A549 (cell line): ENCODE measurements at places on chromosomes 13 and 19. TPM values are rescaled to one million over a fixed set of nuclear protein-coding genes. Genes with fewer than 3 reads are reported as not detected.

- DNase-seq = no peak
Observed at GRCh38 chr13:73089213-73089612, 30.4 kb downstream of the KLF5 start.

GRCh38 chr13:45474584-45475454, 10.1 kb downstream of the COG3 start:
- DNase-seq = no peak

DNA sequence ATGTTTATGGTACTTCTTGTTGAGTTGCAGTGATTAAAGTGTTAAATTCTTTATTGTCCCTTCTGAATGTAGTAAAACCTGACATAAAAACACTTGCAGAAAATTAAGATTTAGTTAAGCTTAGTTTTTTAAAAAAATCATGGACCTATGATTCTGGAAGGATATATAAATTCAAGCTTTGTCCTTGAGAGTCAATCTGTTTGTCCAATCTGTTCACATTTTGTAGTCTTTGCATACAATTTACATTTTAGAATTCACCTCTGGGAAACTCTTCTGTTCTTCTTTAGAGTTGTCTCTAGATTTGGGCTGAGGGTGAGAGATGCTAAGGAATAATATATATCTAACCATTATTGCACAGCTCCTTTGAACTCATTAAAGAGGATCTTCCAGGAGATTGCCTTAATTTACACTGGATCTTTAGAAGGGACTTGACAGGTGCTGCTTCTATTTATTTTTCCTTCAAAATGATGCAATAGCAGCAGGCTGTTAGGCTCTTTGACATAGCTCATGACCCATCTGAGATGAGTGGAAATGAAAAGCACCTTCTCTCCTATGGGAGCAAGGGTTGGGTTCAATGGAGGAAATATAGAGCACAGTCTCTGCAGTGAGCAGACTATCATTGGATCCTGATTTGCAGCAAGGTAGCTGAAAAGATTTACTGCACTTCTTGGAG, 433.9 kb downstream of the GPC6 start:
- no peak for DNase-seq

DNA sequence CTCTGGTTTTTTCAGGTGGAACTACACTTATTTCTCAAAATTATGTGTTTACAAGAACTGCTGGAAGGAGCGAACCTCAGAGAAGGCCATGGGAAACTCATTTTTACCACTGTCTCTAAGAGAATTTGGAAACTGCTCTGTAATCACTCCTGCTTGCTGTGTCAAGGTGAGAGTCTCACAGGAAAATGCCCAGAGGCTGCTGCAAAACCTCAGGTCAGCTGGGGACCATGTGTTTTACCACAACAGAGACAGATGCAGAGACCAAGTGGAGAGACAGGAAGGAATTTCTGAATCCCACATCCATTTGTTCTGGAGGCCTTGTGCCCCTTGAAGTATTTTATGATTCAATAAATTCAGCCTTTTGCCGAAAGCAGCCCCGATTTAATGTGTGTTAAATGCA, 743.8 kb upstream of the SLC10A2 start:
- no peak for DNase-seq

- no peak for DNase-seq
Observed at GRCh38 chr13:51396352-51396751, 56.5 kb downstream of the INTS6 start.

GRCh38 chr13:75461314-75461713, 20.7 kb downstream of the TBC1D4 start:
- DNase-seq = no peak

DNA sequence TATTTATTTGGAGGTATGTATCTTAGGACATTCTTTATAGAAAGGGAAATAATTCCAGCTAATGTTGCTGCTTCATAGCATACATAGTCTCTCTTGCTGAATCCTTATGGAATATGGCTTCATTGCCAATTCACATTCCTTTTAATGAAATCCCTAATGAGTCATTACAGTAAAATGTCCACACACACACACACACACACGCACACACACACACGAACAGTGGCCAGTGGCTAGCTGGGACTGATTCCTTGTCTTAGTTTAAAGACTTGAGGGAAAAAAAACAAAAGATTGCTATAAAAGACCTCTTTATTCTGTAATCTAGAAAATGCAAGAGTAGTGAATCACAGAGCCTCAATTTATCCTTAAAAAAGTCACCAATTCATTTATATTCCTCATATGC, 301.6 kb downstream of the SLITRK6 start:
- peak; percentile 48 for DNase-seq

GRCh38 chr19:51186323-51186722, 38.6 kb upstream of the CD33 start:
- DNase-seq = no peak

DNA sequence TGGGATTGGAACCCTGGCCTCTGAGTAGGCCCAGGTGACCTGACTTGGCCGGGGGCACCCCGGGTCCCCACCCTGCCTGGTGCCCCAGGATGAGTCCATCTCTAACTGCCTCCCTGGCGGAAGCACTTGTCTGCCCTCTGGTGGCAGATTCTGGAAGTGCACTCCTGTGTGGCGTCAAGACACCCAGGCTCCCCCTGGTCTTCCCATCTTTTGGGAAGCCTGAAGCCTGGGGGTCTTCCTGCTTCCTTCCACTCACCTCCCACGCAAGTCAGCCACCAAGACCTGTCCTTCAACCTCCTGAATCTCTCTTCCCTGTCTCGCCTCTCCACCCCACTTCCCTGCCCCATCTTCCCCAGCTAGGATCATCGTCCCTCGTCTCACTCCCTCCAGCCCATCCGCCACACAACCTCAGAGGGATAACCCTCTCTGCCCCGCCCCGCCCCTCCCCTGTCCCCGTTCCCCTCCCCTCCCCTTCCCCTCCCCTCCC, 7.4 kb downstream of the RABAC1 start:
- peak; percentile 99 for DNase-seq

- no peak for DNase-seq
Observed at GRCh38 chr13:112226320-112227002, 149.7 kb upstream of the SPACA7 start.

GRCh38 chr13:101309014-101309619, 107.2 kb downstream of the NALCN start:
- no peak for DNase-seq

- DNase-seq = no peak
Observed at GRCh38 chr13:106372199-106373155, 163.0 kb downstream of the EFNB2 start.

GRCh38 chr13:71514900-71515743, 351.9 kb downstream of the DACH1 start:
- no peak for DNase-seq

DNA sequence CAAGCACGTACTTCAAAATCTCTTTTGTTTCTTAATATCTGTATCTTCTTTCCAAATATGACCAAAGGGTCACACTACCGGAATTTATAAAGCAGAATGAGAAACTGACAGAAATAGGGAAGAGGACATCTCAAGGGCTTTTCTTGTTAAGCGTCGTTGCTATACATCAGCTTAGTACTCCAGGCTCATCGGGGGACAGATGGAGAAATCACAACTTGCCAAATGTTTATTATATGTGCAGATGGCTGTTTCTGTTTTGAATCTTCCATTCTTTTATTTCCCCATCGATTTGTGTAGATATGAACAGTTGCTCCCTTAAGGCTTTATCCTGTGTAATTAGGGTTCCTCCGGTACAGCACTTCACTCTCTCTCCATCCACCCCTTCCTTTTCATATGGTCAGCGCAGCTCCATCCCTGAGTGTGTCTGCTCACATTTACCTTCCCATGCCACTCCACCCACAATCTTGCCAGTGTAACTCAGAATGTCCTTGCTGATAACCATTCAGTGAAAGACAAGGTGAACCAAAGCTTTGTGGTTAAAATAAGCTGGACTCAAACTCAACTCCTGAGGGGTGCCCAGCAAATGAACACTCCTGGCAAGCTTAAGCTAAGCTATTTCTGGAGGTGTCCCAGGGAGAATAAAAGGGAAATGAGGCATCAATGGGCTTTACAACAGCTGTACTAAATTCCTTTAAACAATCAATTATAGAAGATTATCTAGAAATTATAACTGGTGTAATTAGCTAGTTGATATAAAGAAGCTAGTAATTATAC, 51.3 kb downstream of the TBC1D4 start:
- DNase-seq = no peak

DNA sequence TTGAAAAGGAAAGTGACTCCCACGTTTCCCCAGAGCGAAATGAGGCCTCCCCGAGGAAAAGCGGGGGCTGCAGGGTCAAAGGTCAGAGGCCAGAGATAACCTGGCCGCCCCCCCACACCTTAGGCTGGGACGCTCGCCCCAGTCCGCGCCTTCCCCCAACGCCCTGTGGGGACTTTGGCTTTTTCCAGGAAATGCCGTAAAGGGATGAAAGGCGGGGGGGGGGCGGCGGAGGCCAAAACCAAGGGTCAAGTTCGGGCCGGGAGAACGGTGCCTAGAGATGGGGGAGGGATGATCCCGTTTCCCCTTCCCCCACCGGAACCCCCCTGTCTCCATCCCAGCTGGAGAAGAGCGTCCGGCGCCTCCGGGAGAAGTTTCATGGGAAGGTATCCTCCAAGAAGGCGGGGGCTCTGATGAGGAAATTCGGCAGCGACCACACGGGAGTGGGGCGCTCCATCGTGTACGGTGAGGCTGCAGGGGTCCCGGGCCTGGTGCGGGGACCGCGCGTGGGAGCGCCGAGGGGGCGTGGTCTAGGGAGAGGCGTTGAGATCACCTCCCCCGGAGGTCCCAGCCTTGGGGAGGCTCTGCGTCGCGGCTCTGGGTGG, 575 bp downstream of the SHFL start:
- no peak for DNase-seq

GRCh38 chr19:9075064-9075949, 11.6 kb upstream of the OR1M1 start:
- DNase-seq = peak; percentile 95

DNA sequence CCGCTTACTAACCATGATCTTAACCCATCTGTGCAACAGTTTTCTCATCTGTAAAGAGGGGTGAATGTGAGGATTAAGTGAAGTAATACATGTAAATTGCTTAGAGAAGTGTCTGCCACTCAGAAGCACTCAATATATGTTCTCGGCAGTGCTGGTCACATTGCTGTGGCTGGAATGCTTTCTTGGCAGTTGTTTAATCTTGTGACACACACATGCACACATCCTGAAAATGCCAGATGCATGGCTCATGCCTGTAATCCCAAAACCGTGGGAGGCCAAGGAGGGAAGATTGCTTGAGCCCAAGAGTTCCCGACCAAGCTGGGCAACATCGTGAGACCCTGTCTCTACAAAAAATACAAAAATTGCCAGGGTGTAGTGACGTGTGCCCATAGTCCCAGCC, 4.9 kb upstream of the DMKN start:
- peak; percentile 72 for DNase-seq

DNA sequence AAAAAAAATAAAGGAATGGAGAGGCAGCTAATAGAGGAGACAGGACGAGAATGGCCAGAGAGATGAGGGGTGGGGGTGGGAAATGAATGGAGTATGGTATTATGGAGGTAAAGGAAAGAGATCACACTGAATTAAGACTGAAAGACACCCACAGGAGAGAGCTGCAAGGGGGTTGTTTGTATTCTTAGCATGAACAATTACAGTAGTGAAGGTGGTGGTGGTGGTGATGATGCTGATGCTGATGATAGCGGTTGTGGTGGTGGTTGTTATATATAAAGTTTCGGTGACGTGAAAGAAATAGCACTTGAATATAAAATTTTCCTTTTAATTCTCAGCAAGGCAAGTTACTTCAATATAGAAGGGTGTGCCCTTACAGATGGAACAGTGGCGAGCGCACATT, 2.8 kb upstream of the ADGRE3 start:
- no peak for DNase-seq

DNA sequence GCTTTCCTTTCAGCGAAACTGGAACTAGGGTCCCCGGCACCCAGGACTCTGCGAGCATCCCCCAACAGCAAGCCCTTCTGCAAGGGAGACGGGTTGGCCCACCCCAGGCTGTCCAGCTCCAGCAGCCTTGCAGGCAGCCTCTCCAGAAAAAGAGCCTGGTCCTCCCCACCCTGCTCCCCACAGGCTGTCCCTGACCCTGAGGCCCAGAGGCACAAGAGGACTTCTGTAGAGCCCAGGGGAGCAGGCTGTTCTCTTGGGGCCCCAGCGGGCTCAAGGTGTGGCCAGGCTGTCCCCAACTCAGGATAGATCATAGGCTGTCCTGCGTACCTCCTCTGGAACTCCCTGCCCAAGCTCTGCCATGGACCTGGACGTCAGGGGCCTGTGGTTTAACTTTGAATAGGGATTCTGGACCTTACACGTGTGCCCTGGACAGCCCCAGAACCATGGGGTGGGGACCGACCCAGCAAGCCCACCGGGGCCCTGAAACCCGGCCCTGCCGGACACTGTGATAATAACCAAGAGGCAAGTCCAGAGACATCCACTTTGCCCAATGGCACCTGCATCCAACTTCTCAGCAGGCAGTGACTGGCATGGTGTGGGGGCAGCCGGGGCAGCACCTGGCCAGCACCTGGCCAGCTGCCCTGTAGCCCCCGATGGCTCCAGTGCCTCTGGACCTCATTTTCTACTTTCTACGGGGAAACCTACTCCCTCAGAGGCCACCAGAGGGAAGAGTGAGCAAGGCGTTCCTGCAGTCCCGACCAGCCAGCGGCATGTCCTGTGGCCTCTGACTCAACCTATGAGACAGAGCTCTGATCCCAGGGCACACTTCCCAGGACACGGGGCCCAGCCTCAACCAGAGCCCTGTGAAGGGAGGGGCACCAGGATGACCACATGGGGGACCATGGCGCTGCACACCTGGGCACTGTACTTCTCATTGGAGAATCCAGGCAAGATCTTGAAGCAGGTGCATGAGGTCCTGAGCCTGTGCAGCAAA, 50.9 kb upstream of the TPM4 start:
- DNase-seq = peak; percentile 64

DNA sequence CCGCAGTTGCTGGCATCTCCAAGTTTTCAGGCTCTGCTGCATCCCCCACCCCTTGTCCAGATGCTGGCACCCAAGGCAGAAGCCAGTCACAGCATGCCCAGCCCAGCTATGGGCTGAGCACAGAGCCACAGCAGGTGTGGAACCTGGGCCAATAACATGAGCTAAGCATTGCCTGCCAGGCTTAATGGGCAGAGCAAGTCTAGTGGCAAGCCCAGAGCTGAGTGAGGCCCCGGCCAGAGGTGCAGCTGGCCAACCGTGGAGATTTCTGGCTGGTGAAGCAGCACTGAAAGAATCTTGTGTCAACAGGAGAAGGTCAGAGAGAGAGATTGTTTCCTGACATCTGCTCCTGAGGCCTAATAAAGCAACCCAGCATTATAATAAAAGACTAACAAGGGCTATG, 111.0 kb downstream of the B3GLCT start:
- no peak for DNase-seq

DNA sequence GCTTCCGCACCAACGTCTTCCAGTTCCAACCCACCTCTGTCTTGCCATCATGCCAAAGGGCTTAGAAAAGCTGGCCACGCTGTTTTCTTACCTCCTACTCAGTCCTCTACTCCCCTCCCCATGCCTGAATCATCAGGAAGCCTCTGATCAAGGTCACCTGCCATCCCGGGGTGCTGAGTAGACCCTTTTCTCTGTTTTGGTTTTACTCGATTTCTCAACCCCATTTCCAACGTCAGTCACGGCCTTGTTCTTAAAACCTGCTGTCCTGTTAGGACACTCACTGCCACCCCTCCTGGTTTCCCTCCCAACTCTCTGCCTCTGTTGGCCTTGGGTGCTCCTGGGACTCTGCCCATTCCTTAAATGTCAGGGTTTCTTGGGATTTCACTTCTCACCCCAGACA, 350.1 kb downstream of the FOXO1 start:
- no peak for DNase-seq

Gene ERICH6B
- not detected in 3 replicates for polyA plus RNA-seq

Gene HTR2A
- not detected in 3 replicates for polyA plus RNA-seq

Gene ZNF607
- polyA plus RNA-seq = 5.8 to 6.8 TPM (median 6.0 TPM) in 3 replicates

Gene ZNF418
- polyA plus RNA-seq = 1.8 to 3.0 TPM (median 2.2 TPM) in 3 replicates

Gene PALM
- polyA plus RNA-seq = 11.4 to 17.5 TPM (median 15.7 TPM) in 3 replicates

Gene EDNRB
- not detected in 3 replicates for polyA plus RNA-seq

Gene ARHGAP33
- 4.6 to 7.7 TPM (median 6.1 TPM) in 3 replicates for polyA plus RNA-seq

Gene PLIN5
- 0.08 to 0.11 TPM in 2 of 3 replicates, not detected in the other for polyA plus RNA-seq

Gene TJP3
- polyA plus RNA-seq = 1.4 to 1.8 TPM (median 1.5 TPM) in 3 replicates

Gene FGF22
- 0.79 to 1.1 TPM (median 1.0 TPM) in 3 replicates for polyA plus RNA-seq

Gene CEACAM1
- polyA plus RNA-seq = 0.43 to 0.88 TPM (median 0.52 TPM) in 3 replicates
